Right atrium auricular region (tissue), 2 donors: ENCODE measurements at places on chromosomes 3 and 15. TPM values are rescaled to one million over a fixed set of nuclear protein-coding genes. Genes with fewer than 3 reads are reported as not detected.

GRCh38 chr15:78640527-78641101 is 396 bp downstream of the CHRNB4 start:
- no peak for DNase-seq

DNA sequence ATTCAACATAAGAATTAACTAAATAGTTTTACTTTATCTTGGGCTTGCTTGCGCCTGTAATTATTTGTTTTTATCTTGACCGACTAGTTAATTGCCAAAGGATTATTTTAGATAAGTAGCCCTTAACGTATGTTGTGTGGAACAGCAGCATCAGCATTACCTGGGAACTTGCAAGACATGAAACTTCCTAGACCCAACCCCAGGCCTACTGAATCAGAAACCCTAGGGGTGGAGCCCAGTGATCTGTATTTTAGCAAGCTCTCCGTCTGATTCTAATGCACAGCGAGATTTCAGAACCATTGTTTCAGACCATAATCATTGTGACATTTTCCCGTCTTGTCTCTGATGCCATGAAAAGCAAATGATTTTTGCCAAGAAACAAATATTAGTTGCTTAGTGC is 31.1 kb downstream of the FILIP1L start:
- no peak for DNase-seq

The DPPA2 gene
- not detected for total RNA-seq

The GALNT15 gene
- total RNA-seq: 21.7 TPM
